GM12878 (cell line): ENCODE measurements at places on chromosomes 11 and 22.
A peak's percentile ranks its signal among the peaks of the same experiment; 100 is the strongest.

DNA sequence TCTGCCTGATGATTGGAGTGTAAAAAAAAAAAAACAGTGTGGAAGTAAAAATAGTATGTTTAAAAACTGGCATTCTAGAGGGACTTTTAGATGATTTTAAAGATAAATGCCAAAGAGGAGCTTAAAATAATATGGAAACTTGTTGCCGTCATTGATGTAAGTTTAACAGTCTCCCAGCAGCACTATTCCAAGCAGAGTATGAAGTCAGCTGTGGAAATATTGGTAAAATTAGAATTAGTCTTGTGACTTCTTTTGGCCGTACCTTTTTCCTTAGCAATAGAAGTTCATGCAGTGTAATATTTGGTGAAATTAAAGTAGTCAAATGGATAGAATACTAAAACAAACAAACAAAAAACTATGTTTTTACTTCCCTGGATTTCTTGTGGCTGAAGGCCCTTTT is 134.9 kb downstream of the METTL15 start:
- DNase-seq: no peak

DNA sequence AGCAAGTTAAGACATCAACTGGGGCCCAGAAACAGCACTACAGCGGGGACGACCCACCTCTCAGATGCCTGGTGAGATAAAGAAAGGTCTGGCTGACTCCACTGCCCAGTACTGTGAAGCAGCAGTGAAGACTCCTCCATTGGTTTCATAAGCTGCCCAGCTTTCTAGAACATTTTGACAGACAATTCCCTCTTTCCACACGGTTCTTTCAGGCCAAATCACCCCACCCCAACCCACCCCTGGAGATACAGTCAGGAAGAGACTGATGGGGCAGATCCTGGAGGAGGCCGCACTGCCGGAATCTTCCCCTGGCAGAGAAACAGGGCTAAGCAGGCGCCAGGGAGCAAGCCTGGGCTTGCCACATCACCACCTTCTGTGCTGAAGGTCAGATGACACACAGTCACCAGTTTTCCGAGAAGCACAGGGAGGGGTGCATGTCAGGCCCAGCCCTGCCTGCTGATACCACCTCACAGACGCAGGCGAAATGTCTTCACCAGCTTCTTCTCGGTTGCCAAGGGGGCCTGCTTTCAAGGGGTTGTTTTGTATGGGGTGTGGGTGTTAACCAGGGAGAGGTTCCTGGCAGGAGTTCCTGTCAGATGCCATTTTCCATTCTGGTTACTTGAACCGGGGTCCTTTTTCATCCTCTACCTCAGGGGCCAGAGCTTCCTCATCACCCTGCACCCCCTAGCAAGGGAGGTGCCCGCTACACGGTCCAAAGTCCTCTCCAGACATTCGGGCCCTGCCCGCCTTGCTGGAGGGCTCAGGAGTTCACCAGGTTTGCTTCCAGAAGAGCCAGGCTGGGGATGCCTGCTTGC is 1.4 kb upstream of the NEAT1 start:
- DNase-seq: no peak

GRCh38 chr11:1295086-1295485 is 14.3 kb downstream of the TOLLIP start:
- DNase-seq: no peak

DNA sequence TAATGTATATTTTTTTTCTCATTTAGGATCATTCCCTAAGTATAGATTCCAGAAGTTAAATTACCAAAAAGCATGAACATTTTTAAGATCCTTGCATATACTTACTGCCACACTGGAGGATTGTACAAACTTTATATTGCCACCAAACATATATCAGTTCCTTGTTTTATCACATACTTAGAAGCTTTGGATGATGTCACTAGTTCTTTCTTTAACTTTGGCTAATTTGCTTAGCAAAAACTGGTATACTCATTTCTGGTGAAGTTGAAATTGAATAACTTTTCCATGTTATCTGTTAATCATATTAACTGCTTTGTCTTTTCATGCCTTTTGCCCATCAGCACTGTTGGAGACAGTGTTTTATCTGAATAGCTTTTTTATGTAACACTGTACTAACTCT is 31.6 kb upstream of the PRDM10 start:
- DNase-seq: no peak

GRCh38 chr11:20917306-20917705 is 247.9 kb downstream of the NELL1 start:
- DNase-seq: no peak

DNA sequence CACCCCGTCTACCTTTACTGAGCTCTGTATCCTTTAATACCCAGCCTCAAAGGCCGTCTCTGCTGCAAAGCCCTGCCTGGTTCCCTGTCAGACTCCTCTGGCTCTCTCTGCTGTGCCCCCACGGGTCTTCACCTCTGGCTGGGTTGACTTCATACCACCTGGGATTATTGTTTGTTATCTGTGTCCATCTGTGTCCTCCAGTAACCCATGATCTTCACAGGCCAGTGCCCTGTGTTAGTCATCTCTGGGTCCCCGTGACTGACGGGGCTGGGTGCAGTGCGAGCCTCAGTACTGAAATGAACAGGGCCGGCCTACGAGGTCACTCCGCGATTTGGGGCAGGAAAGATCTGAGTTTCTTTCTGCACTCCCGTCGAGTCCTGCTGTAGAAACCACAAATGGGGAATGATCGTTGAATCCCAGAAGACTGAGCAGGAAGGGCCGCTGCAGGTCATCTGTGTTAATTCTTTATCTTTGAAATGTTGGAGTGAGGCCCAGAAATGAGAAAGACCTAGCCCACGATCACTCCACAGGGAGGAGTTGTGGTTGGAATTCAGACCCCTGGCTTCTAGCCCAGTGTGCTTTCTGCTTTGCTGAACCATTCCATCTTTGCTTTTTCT is 12.3 kb upstream of the TUB start:
- no peak for DNase-seq

GRCh38 chr11:58905011-58905720 is 34.1 kb upstream of the GLYATL1 start:
- DNase-seq: no peak

- no peak for DNase-seq
Observed at GRCh38 chr22:28629420-28630176, 50.0 kb downstream of the TTC28 start.

- DNase-seq: no peak
Observed at GRCh38 chr11:73622926-73623593, 23.3 kb upstream of the PLEKHB1 start.

DNA sequence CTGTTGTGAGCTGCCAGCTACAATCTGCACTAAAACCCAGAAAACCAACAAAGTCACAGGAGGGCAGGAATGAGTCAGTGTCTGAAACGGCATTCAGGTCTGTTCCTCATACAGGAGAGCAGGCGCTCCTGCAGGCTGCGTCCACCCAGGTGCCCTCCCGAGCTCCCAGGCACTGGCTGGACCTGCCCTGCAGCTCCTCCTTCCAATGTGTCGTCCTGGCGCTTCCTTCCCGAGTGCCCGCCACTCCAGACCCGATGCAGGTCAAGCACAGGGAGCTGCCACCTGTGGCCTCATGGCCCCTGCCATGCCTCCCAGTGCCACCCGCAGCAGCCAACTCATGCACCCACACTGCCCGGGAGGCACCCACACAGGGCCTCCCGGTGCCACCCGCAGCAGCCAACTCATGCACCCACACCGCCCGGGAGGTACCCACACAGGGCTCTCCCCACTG is 12.0 kb downstream of the BRD1 start:
- peak; percentile 15 for DNase-seq

DNA sequence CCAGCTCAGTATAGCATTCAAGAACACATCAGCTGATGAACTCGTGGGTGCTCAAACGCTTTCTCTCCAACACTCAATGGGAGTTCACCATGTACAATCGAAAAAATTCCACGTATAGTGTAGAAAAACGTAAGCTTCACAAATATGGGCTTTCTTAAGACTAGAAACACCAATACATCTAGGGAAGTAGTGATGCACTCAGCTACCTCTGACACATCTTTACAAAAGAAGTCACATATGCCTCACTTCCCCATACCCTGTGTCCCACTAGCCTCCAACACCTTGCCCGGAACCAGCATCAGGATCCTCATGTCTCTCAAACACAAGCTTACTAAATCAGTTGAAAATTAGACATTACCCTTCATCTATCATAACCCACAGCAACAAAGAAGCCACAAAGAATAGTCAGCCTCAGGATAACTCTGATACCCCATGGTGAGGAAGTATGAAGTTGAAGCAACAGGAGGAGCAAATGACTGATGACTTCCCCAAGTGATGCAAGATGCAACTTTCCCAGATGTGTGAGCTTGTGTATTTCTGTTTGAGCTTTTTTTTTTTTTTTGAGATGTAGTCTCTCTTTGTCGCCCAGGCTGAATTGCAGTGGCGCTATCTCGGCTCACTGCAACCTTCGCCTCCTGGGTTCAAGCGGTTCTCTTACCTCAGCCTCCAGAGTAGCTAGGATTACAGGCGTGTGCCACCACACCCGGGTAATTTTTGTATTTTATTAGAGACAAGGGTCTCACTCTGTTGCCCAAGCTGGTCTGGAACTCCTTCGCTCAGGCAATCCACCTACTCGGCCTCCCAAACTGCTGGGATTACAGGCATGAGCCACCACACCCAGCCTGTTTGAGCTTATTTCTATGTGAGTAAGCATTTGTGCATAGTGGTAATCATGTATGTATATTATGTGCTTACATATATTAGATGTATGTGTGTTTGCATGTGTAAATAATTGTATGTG is 8.5 kb upstream of the DENND5A start:
- no peak for DNase-seq

GRCh38 chr11:107018902-107019493 is 722 bp upstream of the GUCY1A2 start:
- DNase-seq: no peak

DNA sequence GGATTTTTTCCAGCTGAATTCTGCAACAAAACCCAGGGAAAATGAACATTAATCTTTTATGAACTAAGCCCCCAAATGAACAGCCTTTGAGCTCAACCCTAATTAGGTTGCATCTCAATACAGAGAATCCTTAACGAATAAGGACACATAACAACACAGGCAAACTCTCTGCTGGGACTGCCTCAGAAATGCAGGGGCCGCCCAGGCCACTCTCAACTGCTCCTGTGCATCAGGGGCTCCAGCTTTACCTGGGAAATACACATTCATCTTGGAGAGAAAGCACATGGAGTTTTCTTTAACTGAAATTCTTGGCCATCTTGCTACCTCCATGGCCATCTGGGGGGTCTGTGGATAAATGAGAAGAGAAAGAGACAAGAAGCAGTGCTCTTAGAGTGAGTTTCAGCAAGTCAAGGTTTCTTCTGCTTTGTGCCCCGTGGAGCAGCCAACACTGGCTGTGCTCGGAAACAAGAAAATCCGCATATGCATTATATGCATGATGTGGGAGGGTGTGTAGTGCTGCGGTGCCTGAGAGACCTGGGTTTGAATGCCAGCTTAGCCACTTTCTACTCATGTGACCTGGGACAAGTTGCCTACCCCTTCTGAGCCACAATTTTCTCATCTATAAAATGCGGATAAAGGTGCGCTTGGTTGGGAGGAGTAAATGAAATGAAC is 81.9 kb upstream of the RCN1 start:
- no peak for DNase-seq

DNA sequence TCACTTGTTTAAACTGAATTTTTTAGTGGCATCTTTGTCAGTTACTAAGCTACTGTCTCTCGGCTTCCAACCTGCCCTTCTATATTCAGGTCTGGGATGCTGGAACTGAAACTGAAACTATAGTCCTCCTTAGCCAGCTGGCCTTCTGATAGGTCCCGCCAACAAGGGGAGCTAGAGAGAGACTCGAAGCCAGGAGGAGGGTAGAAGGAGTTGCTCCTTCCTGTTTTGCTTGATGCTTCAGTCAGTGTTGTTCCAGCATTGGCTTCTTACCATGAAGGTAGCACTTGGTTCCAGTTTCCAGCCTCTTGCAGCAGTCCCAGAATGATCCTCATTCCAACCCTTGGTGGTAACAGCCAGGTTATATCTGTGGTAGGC is 32.9 kb upstream of the HORMAD2 start:
- no peak for DNase-seq

- no peak for DNase-seq
Observed at GRCh38 chr22:49753276-49753890, 74.3 kb downstream of the BRD1 start.

- no peak for DNase-seq
Observed at GRCh38 chr11:134783234-134783633, 371.2 kb upstream of the B3GAT1 start.

- no peak for DNase-seq
Observed at GRCh38 chr11:71948314-71949027, 19.6 kb downstream of the RNF121 start.

- DNase-seq: no peak
Observed at GRCh38 chr11:1892116-1892515, 421 bp upstream of the PRR33 start.

DNA sequence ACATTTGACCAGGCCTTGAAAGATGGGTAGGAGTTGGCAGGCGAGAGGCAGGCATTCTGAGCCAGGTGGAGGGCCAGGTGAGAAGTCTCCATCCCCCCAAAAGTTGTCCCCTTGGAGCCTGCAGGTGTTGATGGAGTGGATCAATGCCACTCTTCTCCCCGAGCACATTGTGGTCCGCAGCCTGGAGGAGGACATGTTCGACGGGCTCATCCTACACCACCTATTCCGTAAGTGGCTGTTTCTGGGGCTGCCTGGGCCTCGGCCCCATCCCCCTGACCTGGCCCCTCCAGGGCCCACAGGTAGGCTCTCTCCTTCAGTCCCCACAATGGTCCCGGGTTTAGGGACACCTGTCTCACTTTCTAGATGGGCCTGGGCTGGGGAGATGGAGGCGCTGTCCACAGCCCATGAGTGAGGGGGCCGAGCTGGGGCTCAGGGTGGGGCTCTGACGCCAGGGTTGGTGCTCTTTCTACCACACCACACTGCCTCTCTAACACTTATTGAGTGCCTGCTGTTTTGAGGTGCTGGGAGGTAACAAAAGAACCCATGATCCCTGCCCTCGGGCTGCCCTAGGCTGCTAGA is 7.0 kb downstream of the PARVG start:
- DNase-seq: no peak
